ENCODE measurements at places on chromosomes 5 and 9.

GRCh38 chr5:94209272-94209671 is 409.1 kb downstream of the KIAA0825 start:
- no peak for DNase-seq

- no peak for DNase-seq
Observed at GRCh38 chr9:121861501-121862180, 210.2 kb downstream of the DAB2IP start.

GRCh38 chr5:65668696-65669095 is 43.9 kb downstream of the SHLD3 start:
- no peak for DNase-seq

- DNase-seq, result no peak
Observed at GRCh38 chr9:97387504-97387886, 24.4 kb upstream of the TDRD7 start.

DNA sequence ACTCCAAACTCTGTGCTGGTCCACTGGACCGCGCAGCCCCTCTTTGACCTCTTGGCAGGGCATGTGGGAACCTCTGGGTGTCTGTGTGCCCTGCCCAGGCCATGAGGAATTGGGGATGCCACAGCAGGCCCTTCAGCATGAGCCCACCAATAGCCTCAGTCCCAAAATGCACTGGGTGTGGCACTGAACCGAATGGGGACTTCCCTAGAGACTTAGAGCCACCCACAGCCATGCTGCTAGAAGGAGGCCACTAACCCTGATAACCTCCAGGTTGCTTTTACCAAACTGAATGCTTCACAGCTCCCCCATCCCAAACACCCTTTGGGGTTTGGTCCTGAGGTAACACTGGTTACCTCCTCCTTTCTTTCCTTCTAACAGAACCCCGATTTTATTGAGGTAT is 302.7 kb downstream of the PIK3R1 start:
- no peak for DNase-seq

- no peak for DNase-seq
Observed at GRCh38 chr5:53240661-53241060, 131.1 kb upstream of the MOCS2 start.

DNA sequence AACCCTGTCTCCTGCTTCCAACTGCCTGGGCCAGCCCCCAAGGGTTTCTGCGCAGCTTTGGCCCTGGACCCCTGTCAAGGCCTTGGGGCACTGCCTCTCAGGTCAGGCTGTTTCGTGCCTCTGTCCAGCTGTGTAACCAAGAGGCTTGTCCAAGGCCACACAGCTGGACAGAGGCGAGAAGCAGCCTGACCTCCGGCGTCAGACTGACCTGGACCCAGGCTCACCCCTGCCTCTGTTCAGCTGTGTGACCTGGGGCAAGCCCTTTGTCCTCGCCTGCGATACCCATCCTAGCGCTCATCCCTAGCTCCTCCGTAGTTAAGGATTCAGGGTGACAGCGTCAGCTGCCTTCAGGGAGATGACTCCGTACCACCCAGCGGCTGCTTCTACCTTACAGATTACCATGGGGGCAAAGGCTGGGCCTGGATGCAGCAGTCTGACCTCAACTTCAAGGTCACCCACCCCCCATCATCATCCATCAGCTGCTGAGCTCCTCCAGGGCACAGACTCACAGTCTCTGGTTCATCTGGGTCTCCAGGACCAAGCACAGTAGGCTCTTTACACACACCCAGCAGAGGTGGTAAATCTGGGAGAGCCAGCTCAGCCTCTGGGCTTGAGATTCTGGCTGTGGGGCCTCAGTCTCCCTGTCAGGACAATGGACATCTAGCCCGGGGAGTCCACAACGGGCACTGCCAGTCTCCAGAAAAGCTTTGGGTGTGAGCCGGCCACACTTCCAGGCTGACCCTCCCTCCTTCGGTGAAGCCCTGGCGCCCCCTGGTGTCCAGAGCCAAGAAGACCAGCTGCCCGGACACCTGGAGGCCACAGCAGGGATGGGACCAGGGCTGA is 7.9 kb downstream of the AK1 start:
- DNase-seq, result peak; percentile 55
